ENCODE measurements at places on chromosomes 2 and 18.

DNA sequence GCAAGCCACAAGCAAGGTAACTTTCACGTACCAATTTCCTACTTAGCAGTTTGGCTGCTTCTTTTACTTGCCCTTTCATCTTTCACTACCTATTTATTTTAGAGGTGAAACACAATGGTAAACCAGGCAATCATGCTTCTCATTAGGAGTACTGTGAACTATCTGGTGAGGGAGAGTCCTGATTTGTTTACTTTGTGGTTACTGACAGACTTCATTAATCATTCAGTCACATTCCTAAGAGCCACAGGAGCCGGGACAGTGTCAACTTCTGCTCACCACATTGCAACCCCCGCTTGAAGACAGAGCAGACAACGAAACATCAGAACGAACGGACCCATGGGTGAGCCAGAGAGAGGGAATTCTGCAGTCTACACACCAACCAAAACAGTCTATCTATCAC lies 28.8 kb downstream of the TUBB6 start:
- no peak for DNase-seq

- DNase-seq: no peak
Measured at GRCh38 chr2:113822087-113822815, 65.8 kb upstream of the SLC35F5 start.

- DNase-seq: no peak
Measured at GRCh38 chr2:19251554-19251953, 106.9 kb downstream of the OSR1 start.

- no peak for DNase-seq
Measured at GRCh38 chr18:8744656-8745055, 39.3 kb downstream of the MTCL1 start.

DNA sequence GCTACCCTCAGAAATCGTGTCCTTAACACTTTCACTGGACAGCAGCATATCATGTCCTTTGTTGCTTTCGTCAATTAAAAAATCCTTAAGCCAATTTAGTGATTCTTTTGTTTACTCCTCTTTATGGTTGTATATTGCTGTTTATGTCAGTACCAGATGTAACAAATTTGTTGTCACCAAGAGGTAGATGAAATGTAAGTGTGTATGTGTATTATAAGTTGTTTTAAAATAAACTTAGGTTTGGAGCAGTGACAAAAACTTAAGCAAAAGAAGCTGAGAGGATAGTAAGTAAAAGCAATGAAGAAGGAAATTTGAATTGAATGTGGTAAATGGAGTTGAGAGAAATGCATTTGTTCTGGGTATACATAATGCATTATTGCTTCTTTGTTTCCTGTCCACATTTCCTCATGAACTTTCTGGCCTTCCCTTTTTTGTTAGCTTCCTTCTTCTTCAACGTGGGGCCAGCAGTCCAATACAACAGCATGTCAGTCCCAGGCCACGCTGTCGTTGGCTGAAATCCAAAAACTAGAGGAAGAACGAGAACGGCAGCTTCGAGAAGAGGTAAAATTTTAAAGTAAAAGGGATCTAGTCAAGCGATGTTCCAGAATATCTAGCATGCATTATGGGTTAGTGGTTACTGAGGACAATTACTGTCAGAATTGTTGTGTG lies 30.5 kb upstream of the SNORC start:
- no peak for DNase-seq

DNA sequence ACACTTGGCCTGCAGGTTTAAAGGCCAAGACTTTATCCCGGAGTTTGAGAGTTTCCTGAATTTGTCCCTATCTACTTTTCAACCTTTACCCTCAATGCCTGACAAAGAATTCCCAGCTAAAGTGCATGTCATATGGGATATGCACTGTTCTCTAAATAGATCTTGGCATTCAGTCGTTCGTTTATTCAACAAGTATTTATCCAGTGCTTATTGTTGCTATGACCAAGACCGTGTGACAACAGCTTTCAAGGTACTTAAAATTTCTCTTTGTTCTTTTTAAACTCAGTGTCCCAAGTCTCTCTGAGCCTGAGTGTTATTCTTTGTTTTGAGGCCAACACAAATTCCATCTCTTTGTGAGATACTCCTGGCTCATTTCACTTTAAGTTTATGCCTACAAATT lies 133.4 kb downstream of the RGPD3 start:
- DNase-seq: no peak

DNA sequence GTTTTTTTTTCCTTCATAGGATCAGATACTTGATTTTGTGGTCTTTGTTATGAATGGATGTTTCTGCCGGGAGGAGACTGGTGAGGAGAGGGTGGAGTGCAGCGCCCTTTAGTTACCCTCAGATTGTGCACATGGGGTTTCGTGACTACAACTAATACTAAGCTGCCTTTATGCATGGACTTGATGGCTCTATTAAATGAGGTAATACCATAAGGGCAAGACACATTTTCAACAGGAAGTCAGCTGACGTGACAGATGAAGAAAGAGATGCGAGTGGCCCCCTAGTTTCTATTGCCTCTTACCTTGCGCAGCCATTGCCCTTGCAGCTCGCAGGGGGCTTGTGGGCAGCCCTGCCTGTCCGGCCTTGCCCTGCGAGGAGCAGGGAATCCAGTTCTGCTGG lies 24.4 kb downstream of the ZNF407 start:
- DNase-seq: no peak

DNA sequence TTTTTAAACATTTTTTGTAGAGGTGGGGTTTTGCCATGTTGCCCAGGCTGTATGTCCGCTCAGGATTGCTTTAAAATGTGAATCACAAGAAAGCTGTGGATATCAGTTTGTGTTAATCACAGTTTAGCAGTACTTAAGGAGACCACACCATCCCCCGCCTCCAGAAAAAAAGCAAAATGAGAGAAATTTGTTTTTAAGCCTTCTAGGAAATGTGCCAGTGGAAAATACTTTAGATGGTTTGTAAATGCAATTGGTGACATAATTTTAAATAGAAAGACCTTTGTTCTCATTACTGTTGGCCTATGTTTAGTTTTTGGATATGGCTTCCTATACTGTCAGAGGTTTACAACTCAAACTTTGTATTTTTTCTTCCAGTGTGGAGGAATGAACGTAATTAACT lies 27.0 kb downstream of the GCA start:
- no peak for DNase-seq

- no peak for DNase-seq
Measured at GRCh38 chr2:129428086-129428660, 551.3 kb upstream of the RAB6C start.

GRCh38 chr2:8663997-8664396 lies 17.9 kb upstream of the ID2 start:
- no peak for DNase-seq

DNA sequence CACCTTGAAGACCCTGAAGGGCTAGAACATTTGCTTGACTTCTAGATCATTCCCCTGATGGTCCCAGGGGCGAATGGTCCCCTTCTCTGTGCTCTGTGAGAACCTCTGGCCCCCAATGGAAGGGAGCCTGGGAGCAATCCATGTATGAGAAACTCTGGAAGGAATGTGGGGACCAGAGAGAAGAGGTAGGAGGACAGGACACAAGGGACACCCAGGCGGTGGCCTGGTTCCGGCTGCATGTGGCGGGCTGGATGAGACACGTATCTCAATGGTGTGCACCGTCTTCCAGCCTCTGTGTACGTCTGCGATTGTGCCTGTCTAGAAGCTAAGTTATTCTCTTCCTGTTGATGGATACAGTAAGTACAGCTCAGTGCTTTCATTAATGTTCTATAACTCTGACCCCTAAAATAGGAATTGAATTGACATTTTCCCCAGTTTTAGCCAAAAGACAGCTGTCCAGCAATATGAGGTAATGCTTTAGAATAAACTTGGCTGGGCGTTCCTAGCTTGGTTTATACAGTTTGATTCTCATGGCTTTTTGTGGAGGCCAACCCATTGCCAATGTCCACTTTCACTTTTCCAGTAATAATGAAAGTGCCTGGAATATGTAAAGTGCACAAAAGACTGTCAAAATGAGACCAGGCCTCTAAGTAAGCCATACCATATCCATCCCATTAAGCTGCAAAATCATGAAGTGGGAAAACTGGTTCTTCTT lies 30.1 kb upstream of the COPS8 start:
- no peak for DNase-seq

DNA sequence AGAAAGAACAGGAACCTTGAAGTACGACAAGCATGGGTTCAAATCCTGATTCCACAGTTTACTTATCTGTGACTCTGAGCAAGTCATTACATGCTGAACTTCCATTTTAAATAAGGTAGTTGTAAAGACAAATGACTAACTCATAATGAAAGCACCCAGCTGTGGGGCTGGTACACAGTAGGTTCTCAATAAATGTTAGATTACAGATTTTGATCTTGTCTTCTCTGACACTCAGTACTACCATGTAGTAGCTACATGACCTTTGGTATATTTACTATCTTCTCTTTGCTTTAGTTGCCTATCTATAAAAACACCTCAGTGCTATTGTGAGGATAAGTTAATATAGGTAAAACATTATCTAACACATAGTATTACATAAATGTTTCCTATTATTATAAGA lies 3.2 kb downstream of the TRAK2 start:
- DNase-seq: no peak

DNA sequence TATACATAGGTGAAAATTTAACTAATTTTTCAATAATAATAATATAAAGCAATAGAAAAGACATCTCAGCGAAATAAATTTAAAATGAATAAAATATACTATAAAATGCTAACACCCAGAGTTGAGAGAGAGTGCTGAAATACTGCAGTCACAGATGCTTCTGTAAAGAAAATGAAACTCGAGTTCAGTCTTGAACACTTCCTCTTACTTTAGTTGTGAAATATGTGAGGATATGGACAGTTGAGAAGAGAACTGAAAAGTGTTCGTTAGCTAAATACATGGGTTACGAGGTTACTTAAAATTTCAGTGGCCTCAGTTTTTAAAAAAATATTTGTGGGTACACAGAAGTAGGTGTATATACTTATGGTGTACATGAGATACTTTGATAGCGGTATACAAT lies 106.8 kb downstream of the DNAH7 start:
- no peak for DNase-seq

- no peak for DNase-seq
Measured at GRCh38 chr2:148930046-148930775, 55.2 kb downstream of the KIF5C start.

GRCh38 chr2:105969552-105969951 lies 224.5 kb downstream of the UXS1 start:
- DNase-seq: no peak

DNA sequence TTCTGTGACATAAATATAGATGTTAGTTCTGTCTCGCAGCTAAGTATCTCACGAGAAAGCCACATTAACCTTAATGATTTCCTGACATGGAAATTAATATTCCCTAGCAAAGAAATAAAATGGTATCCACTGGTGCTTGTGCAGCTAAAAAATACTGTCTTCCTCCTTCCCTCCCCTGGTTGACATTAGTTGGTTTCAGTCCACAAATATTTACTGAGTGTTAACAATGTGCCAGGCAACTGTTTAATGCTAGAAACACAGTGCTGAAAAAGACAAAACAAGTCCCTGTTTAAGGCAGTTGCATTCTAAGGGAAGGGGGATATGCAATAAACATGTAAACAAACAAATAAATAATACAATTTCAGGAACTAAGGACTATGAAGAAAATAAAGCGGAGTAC lies 44.2 kb upstream of the VPS54 start:
- DNase-seq: no peak

GRCh38 chr2:25044011-25044410 lies 2.1 kb downstream of the EFR3B start:
- DNase-seq: no peak

DNA sequence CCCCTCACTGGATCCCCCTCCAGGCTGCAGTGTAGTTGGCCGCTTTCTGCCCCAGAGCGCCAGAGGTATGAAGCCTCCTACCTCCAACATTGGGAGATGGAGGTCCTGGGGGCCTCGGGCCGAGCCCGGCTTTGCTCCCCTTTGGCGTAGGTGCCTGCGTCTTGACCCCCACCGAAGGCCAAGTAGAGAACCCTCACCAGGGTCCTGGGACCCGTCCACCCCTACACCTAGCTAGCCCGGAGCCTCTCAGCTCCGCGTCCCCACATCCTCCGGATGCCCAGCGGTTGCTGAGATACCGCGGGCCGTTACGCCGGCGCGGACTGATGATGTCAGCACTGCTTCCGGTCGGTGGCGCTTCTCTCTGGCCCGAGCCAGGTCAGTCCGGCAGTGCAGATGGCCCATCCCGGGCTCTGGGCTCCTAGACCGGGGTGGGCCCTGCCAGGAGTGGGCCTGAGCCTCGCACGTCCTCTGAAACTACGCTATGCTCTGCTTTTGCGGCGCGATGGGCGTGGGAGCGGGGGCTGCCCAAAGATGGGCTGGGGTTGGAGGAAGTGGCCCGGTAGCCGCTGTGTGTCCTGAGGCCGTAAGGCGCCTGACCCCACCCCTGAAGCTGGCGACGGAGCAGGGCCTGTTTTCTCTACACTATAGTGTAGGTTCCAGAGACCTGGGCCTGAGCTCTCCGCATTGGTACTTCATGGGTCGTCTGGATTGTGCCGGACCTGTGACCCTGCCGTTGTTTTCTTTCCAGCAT lies at the start of the genes GLB1L and STK16:
Gene GLB1L (minus strand): TSS at position 297 of the 751 bp plus-strand sequence. CDS start 1,871 bp downstream, outside the sequence.
Gene STK16 (plus strand): TSS at position 332 of the 751 bp plus-strand sequence. CDS start 521 bp downstream, outside the sequence.
- peak; percentile 86 for DNase-seq

- no peak for DNase-seq
Measured at GRCh38 chr2:64943387-64944150, 45.6 kb upstream of the SLC1A4 start.

- DNase-seq: no peak
Measured at GRCh38 chr2:210188755-210189154, 17.5 kb upstream of the KANSL1L start.

DNA sequence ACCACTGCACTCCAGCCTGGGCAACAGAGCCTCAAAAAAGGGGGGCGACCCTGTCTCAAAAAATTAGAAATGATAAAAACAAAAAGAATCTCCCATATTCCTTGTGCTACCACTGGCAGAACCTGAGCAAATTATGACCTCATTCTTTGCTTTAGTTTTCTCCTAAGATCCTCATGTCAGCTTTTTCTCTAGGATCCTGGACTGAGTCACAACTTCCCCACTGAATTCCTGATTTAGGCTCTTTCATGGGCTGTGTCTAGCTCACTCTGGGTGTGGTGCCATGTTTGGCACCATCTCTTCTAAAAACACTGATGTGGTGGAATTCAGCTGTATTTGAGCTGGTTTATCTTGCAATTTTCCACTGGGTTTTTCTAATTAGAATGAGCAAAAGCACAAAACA lies 37.1 kb downstream of the EXOC6B start:
- no peak for DNase-seq

DNA sequence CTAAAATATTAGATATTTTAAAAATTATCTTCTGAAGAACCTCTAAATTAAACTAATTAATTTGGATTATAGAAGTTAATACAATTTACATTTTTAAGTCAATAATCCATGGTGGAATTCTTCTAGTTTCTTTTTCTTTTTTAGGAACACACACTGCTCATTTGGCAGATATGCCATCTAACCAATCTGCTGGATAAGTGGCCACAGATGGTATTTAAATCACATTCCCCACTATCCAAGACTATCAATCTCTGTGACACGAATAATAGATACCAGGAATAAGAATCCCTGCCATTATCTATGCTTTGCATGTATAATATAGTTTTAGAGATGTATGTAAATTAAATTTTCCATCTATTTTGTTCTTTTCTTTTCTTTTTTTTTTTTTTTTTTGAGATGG lies 58.5 kb downstream of the CABYR start:
- no peak for DNase-seq

GRCh38 chr2:106053581-106053980 lies 140.5 kb downstream of the UXS1 start:
- no peak for DNase-seq

- DNase-seq: no peak
Measured at GRCh38 chr2:3940661-3941060, 237.3 kb downstream of the DCDC2C start.

GRCh38 chr2:176885001-176885643 lies 327.5 kb upstream of the HNRNPA3 start:
- no peak for DNase-seq

- DNase-seq: no peak
Measured at GRCh38 chr18:47863041-47863440, 67.4 kb downstream of the SMAD2 start.

Measured in activated CD8-positive, alpha-beta memory T cell treated with anti-CD3 and anti-CD28 coated beads for 1 hour (primary cell).